Fibroblast of skin of right biceps (primary cell): ENCODE measurements at places on chromosomes 4 and X.

- peak; percentile 75 for DNase-seq
Measured at GRCh38 chr4:84887824-84888223, 78.7 kb downstream of the WDFY3 start.

GRCh38 chr4:153205757-153206156 lies 1.5 kb downstream of the TRIM2 start:
- peak; percentile 55 for DNase-seq

- DNase-seq: peak; percentile 33
Measured at GRCh38 chrX:133838761-133839676, 146.4 kb downstream of the GPC3 start.

DNA sequence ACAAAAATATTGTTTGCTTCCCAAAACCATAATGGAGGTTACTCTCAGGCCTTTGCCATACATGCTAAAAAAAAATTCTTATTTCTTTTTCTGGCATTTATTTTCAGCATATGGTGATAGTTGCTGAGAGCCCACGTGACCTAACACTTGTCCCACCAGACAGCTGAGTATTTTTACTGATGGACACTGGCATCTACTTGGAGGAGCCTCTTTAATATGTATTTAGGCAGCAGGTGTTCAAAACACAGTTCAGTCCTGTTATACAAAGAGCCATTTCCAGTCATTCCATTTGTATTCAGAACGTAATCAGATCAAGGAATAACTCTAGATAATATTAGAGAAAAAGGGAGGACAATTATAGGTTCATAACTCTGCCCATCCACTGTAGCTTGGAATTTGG lies 95.5 kb downstream of the CXCL13 start:
- DNase-seq: no peak

DNA sequence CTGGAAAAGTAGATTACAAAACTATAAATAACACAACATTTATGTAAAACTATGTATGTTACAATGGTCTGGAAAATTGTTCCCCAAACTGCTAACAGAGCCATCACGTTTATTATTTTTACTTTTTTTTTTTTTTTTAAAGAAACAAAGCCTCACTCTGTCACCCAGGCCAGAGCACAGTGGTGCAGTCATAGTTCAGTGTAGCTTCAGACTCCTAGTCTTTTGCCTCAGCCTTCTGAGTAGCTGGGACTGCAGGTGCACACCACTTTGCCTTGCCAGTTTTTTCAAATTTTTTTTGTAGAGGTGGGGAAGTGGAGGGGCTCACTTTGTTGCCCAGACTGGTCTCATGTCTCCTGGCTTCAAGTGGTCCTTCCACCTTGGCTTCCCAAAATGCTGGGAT lies 180.1 kb upstream of the SPRY1 start:
- no peak for DNase-seq

- no peak for DNase-seq
Measured at GRCh38 chr4:79652738-79653137, 244.7 kb upstream of the GK2 start.

GRCh38 chr4:158013858-158014257 lies 159.0 kb downstream of the GASK1B start:
- DNase-seq: peak; percentile 74

DNA sequence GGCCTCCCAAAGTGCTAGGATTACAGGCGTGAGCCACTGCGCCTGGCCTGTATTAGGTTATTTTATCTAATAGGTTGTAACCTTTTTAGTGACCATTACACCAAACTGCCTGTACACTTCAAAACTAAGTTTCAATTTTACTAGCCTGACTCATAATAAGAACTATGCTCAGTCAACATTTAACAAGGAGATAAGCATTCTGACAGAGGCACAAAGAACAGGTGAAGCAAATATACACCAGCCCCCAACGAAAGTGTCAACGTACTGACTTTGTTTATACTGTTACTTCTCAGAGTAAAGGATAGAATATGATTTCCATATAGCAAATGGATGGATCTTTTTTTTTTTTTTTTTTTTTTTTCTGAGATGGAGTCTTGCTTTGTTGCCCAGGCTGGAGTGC lies 62.8 kb downstream of the SHISA3 start:
- DNase-seq: no peak

DNA sequence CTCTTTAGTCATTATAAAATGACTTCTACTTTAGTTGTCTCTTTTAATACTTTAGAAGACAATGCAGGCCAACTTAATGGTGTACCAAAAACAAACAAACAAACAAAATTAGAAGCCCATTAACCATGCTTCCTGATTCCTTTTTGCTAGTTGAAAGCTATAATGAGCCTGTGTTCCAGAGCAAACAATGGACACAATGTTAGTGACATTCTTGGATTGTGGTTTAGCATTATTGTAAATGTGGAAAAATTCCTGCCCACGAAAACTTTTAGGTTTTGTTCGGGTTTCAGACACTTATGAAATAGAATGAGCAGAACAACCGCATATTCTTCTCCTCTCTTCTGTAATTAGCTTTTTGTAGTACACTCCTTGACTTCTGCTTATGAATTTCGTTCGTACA lies 1682.7 kb upstream of the PCDH7 start:
- no peak for DNase-seq

DNA sequence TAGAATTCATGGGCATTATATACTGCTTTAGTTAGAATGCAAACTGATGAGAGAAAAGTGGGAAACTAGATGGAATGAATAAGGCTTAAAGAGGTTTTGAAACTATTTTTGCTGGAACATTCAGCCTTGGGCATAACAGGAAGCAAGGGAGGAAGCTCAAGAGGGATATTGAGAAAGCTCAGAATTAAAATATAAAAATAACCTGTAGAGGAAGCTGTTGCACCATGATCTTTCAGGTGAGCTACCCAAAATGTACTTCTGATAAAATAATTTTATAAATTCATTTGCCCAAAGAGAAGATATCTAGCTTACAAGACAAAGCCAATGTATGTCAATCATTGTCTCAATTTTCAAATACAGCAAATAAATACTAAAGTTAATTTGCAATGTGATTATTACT lies 11.3 kb downstream of the GC start:
- DNase-seq: no peak

GRCh38 chrX:136126872-136127406 lies 20.4 kb upstream of the FHL1 start:
- peak; percentile 51 for DNase-seq

- peak; percentile 92 for DNase-seq
Measured at GRCh38 chr4:101232074-101232776, 115.1 kb downstream of the PPP3CA start.

DNA sequence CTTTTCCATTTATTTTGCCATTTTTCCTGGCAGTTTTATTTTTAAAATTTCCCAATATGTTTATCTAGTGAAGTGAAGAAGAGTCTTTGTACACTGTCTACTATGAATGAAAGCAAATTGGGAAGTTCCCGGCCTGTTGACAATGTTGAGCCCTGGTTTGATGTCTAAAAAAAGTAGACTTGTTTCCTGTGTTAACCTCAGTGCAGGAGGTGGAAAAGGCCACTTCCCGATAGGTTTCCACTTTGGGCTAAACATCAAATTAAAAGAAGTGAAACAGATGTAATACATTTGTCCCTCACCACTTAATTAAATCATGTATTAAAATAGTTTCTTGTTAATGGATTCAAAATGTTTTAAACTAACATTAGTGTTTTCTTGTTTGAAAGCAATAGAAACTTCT lies 30.0 kb downstream of the BBS12 start:
- no peak for DNase-seq

DNA sequence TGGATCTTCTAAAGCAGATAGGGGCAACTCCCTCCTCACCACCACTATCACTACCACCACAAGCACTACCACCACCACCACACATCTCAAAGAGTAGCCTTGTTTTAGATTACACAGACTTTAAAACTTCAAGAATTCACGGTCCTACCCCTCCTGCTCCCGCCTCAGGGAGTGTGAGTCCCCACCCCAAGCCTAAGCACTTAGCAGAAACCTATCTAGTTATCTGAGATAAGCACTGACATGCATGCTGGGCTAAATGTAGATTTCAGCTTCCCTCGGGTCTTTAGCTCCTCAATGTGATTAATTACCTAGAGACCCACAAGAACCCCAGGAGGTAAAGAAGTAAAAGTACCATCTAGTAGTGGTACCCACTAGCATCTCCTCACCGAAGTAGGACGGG lies 775 bp downstream of the AMOT start:
- DNase-seq: no peak

GRCh38 chr4:136516371-136516770 lies 1015.9 kb downstream of the PCDH18 start:
- no peak for DNase-seq

- DNase-seq: no peak
Measured at GRCh38 chrX:139203651-139204570, 326.6 kb upstream of the F9 start.

- DNase-seq: peak; percentile 42
Measured at GRCh38 chrX:20252381-20253231, 14.1 kb downstream of the RPS6KA3 start.

DNA sequence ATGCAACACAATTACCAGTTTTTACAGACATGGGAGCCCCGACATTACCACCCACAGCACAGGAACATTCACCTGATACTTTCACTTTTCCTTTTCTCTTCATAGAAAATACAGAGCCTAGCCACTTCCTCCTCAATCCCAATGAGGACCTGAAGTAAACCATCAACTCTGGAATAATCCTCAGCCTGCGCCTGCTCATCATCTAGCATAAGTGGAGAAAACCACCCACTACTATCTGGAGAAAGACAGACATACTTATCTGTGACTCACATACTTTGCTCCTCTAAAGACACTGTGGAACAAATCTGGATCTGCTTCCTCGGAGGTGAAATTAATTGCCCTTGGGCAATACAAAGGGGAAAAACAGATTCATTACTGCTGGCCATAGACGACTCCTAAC lies 47.8 kb downstream of the ZCCHC13 start:
- DNase-seq: peak; percentile 1

- peak; percentile 31 for DNase-seq
Measured at GRCh38 chrX:17488036-17488435, 113.0 kb downstream of the NHS start.

GRCh38 chr4:74486905-74487304 lies 42.0 kb downstream of the AREG start:
- DNase-seq: no peak

GRCh38 chr4:155509555-155509954 lies 132.8 kb upstream of the MAP9 start:
- peak; percentile 30 for DNase-seq

- no peak for DNase-seq
Measured at GRCh38 chr4:145494666-145495270, 13.1 kb downstream of the SMAD1 start.

DNA sequence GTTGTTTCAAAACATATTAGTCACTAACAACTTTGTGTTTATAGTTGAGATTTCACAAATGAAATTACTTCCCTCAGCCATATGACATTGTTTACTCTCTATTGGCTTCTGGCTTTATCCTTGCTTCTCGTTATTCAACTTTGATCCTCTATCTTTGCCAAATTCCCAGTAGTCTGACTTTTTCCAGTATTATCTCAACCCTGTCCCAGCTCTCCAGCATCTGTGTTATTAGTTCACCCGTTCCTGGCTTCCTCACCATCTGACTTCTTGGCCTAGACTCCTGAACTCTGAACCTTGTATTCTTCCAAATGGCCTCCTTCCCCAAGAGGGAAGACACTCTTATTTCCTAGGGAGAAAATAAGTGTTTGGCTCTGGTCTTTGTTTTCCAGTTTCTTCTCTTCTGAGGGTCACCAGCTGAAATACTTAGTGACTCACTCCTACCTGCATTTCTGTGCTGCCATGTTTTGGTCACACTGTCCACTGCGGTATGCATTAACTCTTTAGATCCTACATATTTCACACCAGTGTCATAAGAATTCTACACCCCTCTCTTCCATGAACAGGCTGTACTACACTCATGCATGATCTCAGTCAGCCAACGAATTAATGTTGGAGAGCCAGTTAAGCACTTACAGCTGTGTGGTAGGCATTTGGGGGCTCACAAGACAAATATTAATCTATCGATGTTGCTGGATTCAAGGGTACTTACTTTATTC lies 17.0 kb upstream of the ARHGAP24 start:
- no peak for DNase-seq

GRCh38 chrX:133985164-133985966 lies at the start of gene GPC3:
Gene GPC3, minus strand, starts transcription at chrX:133985594.
- DNase-seq: peak; percentile 59

- DNase-seq: no peak
Measured at GRCh38 chr4:82031376-82031927, 342.3 kb downstream of the HNRNPD start.

GRCh38 chrX:131812847-131813825 lies 210.0 kb upstream of the STK26 start:
- no peak for DNase-seq

GRCh38 chrX:140765043-140765784 lies 55.7 kb downstream of the LINC00632 start:
- peak; percentile 71 for DNase-seq

DNA sequence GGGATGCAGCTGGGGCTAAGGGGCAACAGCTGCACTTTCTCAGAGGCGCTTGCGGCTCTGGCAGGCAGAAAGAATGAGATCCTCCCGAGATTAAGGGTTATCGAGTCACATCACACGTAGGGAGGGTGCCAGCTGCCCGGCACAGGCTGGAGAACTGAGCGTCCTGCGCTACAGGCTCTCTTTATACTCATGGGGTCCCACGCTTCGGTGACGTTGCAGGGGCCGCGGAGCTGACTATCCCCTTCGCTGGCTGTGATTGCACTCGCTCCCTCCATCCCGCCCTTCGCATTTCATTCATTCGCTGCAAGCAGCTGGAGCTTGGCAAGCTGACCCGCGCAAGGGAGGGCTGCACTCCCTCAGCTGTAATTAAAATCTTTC lies at the start of gene TACR3:
Gene TACR3 (minus strand): TSS at position 156 of the 378 bp plus-strand sequence. CDS start 310 bp downstream, outside the sequence.
- DNase-seq: peak; percentile 6

GRCh38 chr4:17647927-17648326 lies 33.5 kb downstream of the MED28 start:
- DNase-seq: no peak

DNA sequence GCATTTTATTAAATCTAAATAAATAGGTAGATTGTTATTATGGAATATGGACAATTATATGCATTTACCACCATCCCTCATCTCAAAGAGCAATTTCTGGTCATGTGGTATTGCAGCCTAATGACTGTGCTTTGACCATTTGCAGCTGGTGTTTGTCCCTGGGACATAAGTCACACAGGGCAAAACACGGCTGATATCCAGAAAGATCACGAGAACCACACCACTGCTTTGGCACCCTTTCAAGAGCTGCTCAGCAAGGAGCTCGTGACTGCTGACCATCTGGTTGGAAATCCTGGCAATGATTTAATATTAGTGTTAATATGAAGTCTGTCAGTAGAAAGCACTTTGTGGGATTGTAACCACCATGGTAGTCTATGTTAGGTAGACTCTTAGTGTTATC lies 545.0 kb downstream of the GBA3 start:
- DNase-seq: no peak

DNA sequence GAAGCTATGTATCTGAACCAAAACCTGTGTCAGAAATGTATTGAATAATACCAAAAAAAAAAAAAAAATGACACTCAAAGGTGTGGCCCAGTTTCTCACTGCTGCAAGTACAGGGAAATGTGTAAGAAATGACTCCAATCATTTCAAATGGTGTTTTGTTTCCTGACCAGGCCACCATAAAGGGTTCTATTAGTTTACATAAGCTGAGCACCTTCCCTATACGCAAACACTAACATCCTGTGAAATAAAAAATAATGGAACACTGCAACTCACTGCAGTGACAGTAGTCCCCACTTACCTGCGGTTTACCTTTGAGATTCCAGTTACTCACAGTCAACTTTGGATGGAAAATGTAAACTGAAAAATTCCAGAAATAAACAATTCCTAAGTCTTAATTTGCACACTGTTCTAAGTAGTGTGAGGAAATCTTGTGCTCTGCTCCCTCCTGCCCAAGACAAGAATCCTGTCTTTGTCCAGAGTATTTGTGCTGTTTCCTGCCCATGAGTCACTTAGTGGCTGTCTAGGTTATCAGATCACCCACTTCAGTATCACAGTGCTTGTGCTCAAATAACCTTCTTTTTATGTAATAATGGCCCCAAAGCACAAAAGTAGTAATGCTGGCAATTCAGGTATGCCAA lies 265.3 kb downstream of the RCHY1 start:
- DNase-seq: no peak
